ENCODE measurements at places on chromosomes 1 and 21.

DNA sequence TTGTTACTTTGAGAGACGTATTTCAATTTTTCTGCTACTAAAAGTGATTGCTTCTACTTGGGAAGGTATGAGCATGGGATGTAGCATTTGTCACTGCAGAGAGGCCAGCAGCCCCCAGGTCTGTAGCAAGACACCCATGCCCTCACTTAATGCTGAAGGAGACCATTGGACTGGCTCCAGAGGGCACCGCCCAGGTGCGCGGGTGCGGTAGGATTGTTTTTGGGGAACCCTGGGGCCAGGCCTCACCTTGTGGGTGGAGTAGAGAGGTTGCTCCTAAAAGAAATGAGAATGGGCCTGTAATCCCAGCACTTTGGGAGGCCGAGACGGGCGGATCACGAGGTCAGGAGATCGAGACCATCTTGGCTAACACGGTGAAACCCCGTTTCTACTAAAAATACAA is 30.6 kb upstream of the IFNGR2 start:
- H3K27me3 ChIP-seq: peaks cover 5% of the 10 kb centered on the region
- H3K36me3 ChIP-seq: peaks cover 12% of the 10 kb centered on the region
- H3K4me1 ChIP-seq: peaks cover 19% of the 10 kb centered on the region
- H3K4me3 ChIP-seq: no peak overlapping the region
- DNase-seq: no peak
- no peak overlapping the region for H3K27ac ChIP-seq

DNA sequence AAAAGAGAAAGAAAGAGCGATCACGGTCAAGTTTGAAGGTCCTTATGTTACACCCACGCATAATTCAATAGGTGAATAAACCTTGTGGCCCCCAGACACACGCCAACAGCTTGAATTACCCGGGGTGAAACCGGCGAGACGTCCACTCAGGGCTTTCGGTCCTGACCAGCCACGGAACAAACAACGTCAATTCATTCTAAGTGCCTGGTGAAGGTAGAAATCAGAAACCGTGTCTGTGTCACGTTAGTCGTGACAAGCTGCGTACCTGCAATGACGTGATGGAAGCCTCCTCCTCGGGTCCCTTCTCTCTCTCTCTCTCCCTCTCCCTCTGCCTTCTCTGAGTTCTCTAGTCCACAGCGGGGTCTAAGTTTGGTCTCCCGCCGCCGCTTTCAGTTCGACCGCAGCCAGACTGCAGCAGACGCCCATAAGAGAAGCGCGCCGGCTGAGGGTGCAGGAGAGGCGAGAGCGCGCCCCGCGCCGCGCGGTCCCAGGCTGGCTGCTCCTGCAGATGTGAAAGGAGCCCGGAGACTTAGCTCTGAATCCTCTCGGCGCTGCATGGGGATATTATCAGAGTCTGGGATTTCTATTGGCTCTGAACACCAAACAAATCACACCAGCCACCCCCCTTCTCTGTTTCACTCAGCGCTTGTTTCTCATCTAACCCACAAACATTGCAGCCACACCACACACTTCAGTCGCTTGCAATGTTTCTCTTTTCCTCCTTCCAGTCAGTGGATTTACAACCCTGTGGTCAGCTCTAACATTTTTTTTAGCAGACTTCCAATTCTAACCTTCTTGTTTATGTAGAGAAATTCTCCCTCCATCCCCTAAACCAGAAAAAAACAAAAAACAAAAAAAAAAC is at the start of gene GREM2:
TSS of gene GREM2 (minus strand) at position 537 of the 862 bp plus-strand sequence. CDS start 118,680 bp downstream, outside the sequence.
- DNase-seq: peak; percentile 90
- peak within 1 kb of the TSS; percentile 95 for H3K4me3 ChIP-seq
- H3K27me3 ChIP-seq: no peaks in the 10 kb centered on the region
- H3K4me1 ChIP-seq: peaks cover 56% of the 10 kb centered on the region

- DNase-seq: no peak
- peak overlapping the region; percentile 65 for H3K27ac ChIP-seq
- peaks cover 16% of the 10 kb centered on the region for H3K4me1 ChIP-seq
- no peak overlapping the region for H3K4me3 ChIP-seq
- H3K36me3 ChIP-seq: peaks cover 18% of the 10 kb centered on the region
- H3K27me3 ChIP-seq: peaks cover 10% of the 10 kb centered on the region
Measured at GRCh38 chr1:19372136-19372514, 60.0 kb downstream of the SLC66A1 start.

DNA sequence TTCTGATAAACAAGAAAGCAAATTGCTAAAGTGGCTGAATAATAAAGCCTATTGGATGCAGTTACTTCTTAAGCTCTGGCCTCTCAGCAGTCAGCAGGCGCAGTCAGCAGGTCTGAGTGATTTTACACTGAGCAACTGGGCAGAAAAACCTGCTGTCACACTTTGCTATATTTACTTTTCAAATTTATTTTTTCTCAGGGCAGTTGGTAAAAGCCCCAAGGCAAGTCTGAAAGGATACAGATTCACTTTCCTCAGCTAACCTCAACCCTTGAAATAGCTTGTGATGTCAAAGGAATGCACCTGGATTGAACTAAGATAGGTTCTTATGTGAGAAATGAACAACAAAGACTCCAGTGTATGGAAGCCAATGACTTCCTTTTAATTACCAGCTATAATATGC is 34.0 kb downstream of the ATP5PF start:
- DNase-seq: no peak
- no peak overlapping the region for H3K27ac ChIP-seq
- peaks cover 13% of the 10 kb centered on the region for H3K4me1 ChIP-seq
- no peaks in the 10 kb centered on the region for H3K36me3 ChIP-seq

- H3K4me1 ChIP-seq: peaks cover 44% of the 10 kb centered on the region
- DNase-seq: no peak
- no peaks in the 10 kb centered on the region for H3K36me3 ChIP-seq
- no peaks in the 10 kb centered on the region for H3K27me3 ChIP-seq
Measured at GRCh38 chr1:89943846-89944781, 50.8 kb upstream of the ZNF326 start.

- peaks cover 55% of the 10 kb centered on the region for H3K36me3 ChIP-seq
- H3K27me3 ChIP-seq: no peaks in the 10 kb centered on the region
- no peak for DNase-seq
Measured at GRCh38 chr21:46253610-46254124, 25.1 kb upstream of the LSS start.

GRCh38 chr21:33543505-33544129 is 779 bp downstream of the SON start:
- H3K27me3 ChIP-seq: peaks cover 1% of the 10 kb centered on the region

DNA sequence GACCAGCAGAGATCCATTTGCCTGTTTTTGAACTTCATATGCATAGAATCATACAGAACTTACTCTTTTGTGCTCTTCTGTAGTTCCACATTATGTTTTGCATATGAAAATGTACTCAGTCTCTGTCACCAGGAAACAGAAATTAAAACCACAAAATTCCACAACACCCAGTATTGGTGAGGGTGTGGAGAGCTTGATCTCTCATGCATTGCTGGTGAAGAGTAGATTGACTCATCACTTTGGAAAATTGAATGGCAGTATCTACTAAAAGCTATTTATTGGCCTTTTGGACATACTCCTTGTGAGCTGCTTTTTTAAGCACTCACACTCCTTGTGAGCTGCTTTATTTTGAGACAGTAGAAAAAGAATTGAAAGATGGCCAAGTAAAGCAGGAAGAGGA is 43.3 kb downstream of the VTCN1 start:
- H3K4me3 ChIP-seq: no peak overlapping the region
- peaks cover 26% of the 10 kb centered on the region for H3K4me1 ChIP-seq
- H3K27ac ChIP-seq: peak overlapping the region; percentile 4

- DNase-seq: no peak
- 0 out of 2 replicates have a peak, but pooled peaks cover 4% of the 10 kb centered on the region for H3K36me3 ChIP-seq
- peak overlapping the region; percentile 94 for H3K4me3 ChIP-seq
- peak overlapping the region; percentile 86 for H3K27ac ChIP-seq
- peaks cover 57% of the 10 kb centered on the region for H3K4me1 ChIP-seq
Measured at GRCh38 chr1:201945863-201946223, 505 bp downstream of the LMOD1 start.

GRCh38 chr1:46223472-46223943 is 20.4 kb downstream of the LURAP1 start:
- DNase-seq: peak; percentile 83
- peaks cover 4% of the 10 kb centered on the region for H3K27me3 ChIP-seq
- peak overlapping the region; percentile 69 for H3K27ac ChIP-seq
- H3K4me1 ChIP-seq: peaks cover 11% of the 10 kb centered on the region
- no peaks in the 10 kb centered on the region for H3K36me3 ChIP-seq

DNA sequence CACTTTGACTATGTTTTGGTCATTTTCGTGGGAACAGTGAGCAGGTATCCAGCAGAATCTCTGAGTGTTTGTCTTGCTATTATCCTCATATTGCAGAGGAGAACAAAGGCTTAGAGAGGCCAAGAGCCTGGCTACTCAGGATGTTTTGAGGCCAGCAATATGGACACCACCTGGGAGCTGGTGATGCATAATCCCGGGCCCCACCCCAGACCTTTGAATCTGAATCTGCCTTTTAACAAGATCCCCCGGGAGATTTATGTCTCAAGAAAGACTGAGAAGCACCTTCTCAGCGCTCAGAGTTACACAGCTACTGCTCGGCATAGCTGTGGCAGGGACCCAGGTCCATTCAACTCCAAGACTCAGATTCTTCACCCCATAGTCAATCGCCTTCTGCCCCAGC is 72.8 kb downstream of the PTPRU start:
- no peaks in the 10 kb centered on the region for H3K36me3 ChIP-seq
- H3K4me1 ChIP-seq: no peaks in the 10 kb centered on the region
- no peak for DNase-seq
- no peak overlapping the region for H3K4me3 ChIP-seq
- H3K27ac ChIP-seq: no peak overlapping the region

- H3K4me1 ChIP-seq: no peaks in the 10 kb centered on the region
- DNase-seq: no peak
- H3K36me3 ChIP-seq: peaks cover 4% of the 10 kb centered on the region
- H3K27ac ChIP-seq: no peak overlapping the region
- H3K4me3 ChIP-seq: no peak overlapping the region
Measured at GRCh38 chr1:14634486-14634885, 36.0 kb downstream of the KAZN start.

DNA sequence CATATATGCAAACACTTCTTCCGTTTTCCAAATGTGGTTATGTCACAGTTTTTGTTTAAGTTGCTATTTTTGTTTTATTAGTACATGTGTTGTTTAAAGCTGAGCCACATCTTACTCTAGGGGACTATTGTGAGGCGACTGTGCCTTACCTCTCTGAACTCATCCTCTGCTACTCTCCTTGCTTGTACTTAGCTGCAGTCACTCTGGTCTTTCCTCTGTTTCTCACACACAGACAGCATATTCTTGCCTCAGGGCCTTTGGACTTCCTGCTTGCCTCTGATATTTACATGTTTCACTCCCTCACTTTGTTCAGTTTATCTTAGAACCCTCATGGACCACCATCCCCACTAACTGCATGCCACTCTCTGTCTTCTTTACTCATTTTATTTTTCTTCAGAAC is 101.1 kb downstream of the MACF1 start:
- H3K27ac ChIP-seq: no peak overlapping the region
- peaks cover 36% of the 10 kb centered on the region for H3K36me3 ChIP-seq
- peaks cover 7% of the 10 kb centered on the region for H3K4me1 ChIP-seq
- peaks cover 3% of the 10 kb centered on the region for H3K27me3 ChIP-seq
- H3K4me3 ChIP-seq: no peak overlapping the region

GRCh38 chr1:84719543-84720217 is 29.4 kb upstream of the SSX2IP start:
- peak overlapping the region; percentile 75 for H3K4me3 ChIP-seq
- peak; percentile 64 for DNase-seq
- peaks cover 83% of the 10 kb centered on the region for H3K4me1 ChIP-seq
- H3K36me3 ChIP-seq: peaks cover 4% of the 10 kb centered on the region

Measured in HFFc6 (cell line).